ENCODE measurements at places on chromosomes 7 and 10.

- no peak for DNase-seq
Observed at GRCh38 chr10:27446091-27446918, 57.8 kb upstream of the RAB18 start.

- DNase-seq: no peak
Observed at GRCh38 chr7:5545222-5545914, 121.7 kb upstream of the TNRC18 start.

- no peak for DNase-seq
Observed at GRCh38 chr7:82375713-82376112, 67.9 kb downstream of the CACNA2D1 start.

DNA sequence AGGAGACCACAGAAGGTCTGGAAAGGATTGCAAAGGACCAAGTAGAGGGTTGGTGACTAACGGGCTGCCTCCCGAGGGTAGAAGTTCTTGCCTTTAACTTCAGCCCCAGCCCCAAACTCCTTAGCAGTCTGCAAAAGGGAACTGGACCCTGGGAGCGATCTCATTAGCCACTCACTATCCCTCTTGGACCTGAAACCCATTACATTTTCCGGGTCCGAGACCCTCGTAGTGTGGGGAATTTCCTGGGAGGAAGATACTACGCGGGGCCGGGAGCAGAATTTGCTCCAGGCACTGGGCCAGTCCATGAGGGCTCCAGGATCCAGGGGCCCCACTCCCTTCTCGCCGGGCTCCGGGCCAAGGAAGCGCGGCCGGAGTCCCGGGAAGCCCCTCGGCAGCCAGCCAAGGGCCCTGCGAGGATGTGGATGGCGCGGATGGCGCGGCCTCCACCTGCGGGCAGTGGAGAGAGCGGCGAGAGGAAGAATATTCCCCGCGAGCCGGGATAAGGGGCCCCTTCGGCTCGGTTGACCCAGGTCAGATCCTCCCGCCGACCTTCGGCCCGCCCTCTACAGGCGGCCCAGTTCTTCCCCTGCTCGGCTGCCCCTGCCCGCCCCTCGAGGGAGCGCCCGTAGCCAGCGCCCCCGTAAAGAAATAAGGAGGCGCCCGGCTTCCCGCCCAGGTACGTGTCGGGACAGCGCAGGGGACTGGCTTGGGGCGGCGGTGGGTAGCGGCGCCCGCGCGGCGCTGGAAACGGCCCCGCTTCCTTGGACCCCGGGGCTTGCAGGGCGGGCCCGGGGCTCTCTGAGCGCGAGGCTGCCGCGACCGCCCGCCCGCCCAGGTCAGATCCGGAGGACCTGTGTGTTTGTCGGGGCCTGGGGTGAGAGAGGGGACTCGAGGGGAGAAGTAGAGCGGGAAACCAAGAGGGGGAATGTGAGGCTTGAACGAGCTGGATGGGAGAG is at the start of gene MYO3A:
Gene MYO3A (plus strand): TSS at position 577 of the 956 bp plus-strand sequence. CDS start 17,882 bp downstream, outside the sequence.
- DNase-seq: no peak

DNA sequence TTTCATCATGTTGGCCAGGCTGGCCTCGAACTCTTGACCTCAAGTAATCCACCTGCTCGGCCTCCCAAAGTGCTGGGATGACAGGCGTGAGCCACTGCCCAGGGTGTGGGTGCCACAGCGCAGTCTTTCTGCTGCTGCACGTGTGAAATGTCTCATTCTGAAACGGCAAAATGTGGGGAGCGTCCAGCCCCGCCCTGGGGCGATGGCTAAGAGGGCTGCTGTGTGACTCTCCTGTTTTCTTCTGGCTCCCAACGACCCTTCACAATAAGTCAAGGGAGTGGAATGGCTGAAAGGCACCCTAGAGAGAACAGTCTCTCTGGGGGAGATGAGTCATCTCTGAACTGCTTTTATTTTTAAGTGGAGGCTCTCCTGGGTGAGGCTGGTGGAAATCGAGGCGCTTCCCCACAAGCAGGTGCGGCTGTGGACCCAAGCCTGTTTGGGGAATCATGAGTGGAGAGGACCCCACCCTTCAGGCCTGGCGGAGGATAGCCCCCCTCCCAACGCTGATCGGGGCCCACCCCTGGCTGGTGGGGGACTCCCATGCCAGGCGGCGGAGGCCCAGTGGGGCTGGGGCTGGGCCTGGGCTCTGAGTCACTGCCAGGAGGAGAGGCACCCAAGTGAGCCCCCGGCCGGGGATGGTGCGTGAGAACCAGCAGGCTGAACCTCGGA is 18.0 kb downstream of the ADAP1 start:
- DNase-seq: no peak

GRCh38 chr10:113965077-113965476 is 78.6 kb upstream of the ADRB1 start:
- DNase-seq: no peak

DNA sequence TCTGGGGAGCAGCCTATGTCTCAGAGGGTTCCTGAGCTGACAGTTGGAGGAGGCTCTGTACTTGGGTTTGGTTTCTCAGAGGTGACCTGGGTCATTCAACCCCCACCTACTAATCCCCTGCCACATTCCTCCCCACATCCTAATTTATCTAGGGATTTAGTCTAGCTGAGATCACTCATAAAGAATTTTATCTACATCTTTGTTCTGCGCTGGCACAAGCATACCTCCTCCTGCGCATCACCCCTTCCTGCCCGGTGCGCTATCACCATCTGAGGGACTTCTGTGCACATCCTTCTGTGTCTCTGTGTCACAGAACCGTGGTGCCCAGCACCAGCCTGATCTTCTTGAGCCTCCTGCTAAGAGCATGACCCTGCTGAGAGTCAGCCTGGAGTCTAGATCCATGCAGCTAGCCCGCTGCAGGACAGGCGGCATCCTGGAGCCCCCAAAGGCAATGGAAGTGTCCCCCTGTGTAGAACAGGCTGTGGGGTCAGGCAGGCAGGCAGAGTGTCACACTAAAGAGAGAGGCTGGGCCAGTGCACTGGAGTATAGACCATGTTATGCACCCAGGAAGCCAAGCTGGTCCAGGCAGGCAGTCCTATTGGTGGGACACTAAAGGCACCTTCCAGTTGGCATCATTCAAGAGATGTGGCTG is 63.6 kb downstream of the ARHGAP22 start:
- no peak for DNase-seq

- DNase-seq: no peak
Observed at GRCh38 chr10:19874791-19875190, 58.6 kb downstream of the PLXDC2 start.

GRCh38 chr7:132625651-132626050 is 49.4 kb upstream of the PLXNA4 start:
- no peak for DNase-seq

- DNase-seq: no peak
Observed at GRCh38 chr10:120667276-120667675, 183.9 kb upstream of the WDR11 start.

GRCh38 chr10:3494131-3494837 is 290.7 kb downstream of the KLF6 start:
- no peak for DNase-seq

GRCh38 chr10:782751-783648 is 93.5 kb upstream of the DIP2C start:
- DNase-seq: no peak

DNA sequence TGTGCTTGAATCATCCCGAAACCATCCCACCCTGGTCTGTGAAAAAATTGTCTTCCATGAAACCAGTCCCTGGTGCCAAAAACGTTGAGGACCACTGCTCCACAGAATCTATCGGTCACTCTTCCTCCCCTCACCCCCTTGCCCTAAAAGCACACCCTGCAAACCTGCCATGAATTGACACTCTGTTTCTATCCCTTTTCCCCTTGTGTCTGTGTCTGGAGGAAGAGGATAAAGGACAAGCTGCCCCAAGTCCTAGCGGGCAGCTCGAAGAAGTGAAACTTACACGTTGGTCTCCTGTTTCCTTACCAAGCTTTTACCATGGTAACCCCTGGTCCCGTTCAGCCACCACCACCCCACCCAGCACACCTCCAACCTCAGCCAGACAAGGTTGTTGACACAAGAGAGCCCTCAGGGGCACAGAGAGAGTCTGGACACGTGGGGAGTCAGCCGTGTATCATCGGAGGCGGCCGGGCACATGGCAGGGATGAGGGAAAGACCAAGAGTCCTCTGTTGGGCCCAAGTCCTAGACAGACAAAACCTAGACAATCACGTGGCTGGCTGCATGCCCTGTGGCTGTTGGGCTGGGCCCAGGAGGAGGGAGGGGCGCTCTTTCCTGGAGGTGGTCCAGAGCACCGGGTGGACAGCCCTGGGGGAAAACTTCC is 784 bp upstream of the SERPINE1 start:
- no peak for DNase-seq

DNA sequence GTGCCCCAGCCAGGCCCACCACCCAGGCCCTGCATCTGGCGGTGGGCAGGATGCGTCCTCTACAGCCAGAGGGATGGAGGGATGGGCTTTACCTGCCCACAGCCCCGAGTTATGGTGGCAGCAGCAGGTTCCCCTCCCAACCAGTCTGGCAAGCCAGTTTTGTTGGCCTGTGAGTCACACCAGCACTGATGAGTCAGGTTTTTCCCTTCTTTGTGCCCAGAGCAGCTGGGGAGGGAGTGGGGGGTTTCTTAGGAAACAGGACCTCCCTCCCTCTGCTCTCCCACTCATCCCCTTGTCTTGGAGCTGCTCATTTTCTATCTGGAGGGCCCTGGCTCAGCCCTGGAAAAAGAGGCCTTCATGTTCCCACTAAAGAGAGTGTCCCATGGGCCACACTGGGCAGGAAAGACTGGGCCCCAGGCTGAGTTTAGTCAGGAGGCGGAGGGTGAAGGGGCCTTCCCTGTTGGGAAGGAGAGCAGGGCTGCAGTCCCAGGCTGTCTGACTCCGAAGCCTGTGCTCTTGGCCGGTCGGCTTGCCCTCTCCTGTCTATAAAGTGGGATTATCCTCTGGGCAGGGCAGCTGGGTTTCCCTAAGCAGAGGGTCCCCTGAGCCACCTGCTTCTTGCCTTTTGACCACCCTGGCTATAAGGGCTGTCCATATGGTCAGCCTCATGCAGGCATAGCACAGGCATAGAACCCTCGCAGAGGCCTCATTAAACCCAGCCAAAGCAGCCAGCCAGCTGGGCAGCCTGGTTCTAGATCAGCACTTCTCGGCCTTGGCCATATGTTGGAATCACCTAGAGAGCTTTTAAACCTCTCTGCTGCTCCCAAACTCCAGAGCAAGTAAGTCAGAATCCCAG is 30.2 kb upstream of the ANKRD2 start:
- peak; percentile 18 for DNase-seq

GRCh38 chr7:2452074-2452507 is 24.1 kb downstream of the GRIFIN start:
- DNase-seq: no peak

DNA sequence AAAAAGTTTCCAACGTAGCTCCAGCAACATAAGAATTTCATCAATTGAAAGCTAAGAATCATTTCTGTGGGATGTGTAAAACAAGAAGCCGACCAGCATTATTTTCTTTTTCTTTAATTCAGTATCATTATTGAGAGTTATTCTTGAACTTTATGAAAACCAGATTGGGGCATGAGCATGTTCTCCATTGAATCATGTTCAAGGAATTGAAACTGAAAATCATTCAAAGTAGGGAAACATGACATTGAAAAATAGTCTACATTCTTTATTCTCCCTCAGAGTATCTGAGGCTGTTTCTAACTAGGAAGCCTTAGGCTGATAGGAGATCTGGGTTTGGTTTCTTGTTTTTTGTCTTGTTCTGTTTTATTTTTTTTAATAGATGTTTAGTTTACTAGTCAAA is 253.7 kb downstream of the DYNC1I1 start:
- DNase-seq: no peak

GRCh38 chr10:32923134-32923533 is 34.9 kb downstream of the ITGB1 start:
- DNase-seq: no peak

- no peak for DNase-seq
Observed at GRCh38 chr7:8212638-8213037, 49.3 kb downstream of the ICA1 start.

- no peak for DNase-seq
Observed at GRCh38 chr10:67549390-67549789, 146.6 kb downstream of the CTNNA3 start.

DNA sequence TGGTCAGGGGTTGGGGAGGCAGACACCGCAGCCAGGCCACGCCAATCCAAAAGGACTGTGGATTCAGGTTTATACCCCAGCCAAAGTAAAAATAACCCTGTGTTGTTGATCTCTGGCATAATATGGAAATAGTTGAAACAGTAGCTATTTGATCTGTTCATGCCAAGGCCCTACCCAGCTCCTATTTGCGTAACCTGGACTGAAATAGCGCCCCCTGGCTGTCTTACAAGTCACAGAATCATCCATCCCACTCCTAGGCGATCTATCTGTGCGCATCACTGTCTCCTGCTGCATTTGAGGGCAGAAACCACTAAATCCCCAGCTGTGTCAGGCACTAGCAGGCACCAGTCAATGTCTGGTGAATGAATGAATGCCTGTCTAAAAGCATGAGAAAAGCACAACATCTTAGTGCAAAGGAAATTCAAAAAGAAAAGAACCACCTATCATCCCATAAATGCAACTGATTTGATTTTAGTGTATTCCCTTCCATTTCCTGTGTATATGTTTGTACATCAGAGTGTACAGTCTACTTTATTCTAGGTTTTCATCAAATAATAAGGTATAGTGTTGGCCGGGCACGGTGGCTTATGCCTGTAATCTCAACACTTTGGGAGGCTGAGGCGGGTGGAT is 160.0 kb downstream of the SLIT1 start:
- no peak for DNase-seq

DNA sequence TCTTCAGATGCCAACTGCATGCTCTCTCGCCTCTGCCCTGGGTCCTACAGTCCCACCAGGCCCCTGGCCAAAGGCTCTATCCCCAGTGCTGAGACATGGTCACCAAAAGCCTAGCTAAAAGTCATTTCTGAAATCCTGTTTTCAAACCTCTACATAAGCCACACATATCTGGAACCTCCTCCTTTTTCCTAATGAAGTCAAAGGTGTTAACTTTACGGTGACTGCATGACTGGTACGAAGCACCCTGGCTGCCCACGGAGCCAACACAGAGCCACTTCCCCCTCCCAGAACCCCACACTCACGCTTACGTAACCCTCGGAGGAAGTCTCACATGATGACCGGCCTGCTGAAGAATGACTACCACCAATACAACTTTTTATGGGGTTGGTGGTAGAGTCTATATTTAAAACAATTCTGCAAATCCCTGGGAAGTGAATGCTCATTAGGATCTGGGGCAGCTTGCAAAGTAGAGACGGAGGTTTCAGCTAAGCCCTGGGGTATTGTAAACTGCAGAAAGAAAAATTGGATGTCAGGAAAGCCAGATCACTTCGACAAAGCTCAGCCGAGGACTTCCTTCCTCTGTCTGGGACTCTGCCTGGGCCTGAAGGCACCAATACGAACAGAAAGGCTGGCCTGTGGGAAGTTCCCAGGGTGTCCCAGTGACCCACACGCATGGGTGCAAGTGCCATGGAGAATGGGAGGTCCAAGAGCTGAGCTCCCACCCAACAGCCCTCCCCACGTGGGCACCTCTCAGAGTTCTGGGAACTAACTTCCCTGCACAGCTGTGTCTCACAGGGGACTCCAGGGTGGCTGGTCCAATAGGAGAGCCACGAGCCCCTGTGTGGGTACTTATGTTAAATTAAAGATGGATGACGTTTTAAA is 50.7 kb downstream of the PDGFA start:
- DNase-seq: no peak

DNA sequence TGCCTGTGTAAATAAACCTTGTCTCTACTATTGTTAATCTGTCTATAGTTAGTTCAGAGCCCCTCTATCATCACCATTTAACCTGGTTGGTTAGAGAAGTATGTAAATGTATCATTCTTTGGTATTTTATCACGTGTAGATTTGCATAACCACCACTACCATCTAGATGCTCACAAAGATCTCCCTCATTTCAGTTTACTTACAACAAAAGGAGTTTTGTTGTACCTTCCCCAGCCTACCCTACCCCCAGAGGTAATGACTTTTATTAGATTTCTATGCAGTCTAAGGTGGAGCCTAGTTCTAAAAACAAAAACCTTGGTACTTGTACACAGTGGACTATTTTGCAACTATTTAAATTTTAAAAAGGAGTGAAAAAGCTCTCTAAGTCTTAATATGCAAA is 17.5 kb downstream of the ACADSB start:
- no peak for DNase-seq

Data from stimulated activated CD8-positive, alpha-beta memory T cell treated with anti-CD3 and anti-CD28 coated beads, Interleukin-4, amount 100 ng/mL, for 4 hours (primary cell).